Posterior vena cava (tissue), 2 donors: ENCODE measurements at places on chromosomes 5 and 9.

DNA sequence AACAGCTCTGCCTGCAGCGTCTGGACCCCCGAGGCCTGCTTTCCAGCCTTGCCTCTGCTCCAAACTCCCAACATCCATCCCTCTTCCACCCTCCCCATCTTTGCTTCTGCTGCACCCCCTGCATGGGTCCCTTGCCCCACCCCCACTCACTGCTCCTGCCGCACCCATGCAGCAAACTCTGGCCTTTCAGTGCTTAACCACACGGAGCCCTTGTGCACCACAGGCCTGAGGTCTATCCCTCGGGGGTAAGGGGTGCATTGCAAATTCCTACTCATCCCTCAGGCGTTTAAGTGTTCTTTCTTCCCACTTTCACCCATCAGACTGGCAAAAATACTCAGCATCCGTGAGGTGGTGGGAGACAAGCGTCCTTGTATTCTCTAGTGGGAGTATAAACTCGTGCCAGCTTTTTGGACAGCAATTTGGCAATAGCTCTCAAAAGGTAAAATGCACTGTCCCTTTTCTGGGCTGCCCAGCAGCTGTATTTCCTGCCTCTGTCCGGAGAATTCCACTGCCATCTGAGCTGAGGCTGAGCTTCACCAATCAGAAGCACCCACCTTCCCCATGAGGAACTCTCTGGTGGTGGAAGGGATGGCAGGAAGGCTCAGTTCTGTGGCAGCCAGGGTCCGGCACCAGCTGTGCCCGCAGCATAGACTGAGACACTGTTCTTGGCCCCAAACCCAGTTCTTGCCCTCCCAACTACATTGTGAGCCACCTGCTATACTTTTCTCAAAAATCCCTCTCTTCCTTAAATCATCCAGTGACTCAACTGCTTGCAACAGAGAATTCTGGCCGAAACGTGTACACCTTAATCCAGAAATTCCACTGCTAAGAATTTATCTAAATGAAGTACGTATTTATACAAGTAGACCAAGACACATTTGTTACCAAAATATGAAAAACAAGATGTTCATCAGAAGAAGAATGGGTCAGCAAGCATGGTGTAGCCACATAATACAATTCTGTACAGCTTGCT is 15.0 kb downstream of the PSMB7 start:
- no peak for DNase-seq

GRCh38 chr9:6842584-6842947 is 84.8 kb downstream of the KDM4C start:
- DNase-seq: no peak

DNA sequence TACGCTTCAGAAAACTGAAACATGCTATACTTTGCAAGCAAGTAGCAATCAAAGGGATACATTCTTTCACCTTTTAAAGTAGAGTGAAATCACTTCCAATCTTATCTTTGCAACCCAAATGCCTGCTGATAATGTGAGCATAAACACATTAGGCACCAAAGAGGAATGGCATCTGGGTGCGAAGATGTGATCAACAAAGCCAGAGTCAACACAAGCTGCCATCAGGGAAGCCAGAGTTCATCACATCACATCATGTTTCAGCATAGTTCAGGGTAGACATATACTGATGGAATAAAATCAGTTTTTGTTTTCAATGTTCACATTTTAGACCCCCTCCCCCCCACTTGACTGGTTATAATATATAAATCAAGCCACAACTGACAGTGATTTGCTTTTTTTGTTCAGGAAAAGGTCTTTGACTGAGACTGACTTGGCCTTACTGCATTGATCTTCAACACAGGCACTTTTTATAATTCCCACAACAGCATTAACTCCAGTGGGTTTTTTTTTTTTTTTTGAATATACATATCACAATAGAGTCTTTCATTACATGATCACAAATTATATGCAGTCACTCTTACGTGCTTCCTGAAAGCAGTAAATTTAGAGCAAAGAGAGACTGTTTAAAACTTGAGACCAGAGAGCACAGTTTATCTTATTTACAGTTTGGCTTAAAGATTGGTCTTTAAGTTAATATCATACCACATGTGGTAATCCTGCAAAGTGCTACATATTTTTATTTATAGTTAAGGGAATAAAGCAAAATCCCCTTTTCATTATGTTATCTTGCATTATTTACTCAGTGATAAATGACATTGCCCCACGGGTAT is 20.3 kb downstream of the AOPEP start:
- DNase-seq: no peak

GRCh38 chr9:124861342-124862229 is at the start of the genes ARPC5L and RPL35:
ARPC5L (plus strand) TSS chr9:124862130; CDS start chr9:124869291, 7,161 bp downstream.
RPL35 (minus strand) TSS chr9:124861957; CDS start chr9:124861912, 45 bp downstream.
- peak; percentile 98 for DNase-seq

DNA sequence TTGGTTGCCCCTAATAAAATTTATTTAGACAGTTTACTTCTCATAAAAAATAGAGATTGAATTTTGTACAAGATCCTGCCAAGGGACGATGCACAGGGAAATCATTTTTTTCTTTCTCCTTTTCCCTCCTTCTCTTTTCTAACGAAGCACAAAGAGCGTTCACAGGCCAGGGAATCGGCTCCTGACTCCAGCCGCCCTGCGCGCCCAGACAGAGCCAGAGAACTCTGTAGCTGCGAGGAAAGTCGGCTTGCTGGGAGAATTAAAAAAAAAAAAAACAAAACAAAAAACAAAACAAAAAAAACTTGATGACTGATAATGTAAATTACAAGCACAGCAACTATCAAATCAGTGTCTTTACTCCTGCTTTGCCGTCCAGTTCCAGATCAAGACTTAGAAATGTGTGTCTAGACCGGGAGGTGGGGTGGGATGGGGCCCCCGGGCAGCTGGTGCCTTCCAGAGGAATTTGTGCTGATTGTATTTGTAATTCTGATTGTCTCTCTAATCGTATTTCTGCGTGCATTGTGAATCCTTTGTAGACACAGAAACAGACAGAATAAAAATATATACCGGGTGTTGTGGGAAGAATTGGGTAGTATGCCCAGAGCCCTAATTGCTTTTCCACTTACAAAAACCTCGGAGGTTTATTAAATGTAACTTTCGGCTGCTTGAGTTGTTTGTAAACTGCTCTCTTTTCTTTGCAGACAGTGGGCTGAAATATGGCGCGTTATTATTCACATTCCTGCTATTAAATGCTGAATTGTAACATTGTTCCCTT is 3.6 kb upstream of the OTP start:
- no peak for DNase-seq

DNA sequence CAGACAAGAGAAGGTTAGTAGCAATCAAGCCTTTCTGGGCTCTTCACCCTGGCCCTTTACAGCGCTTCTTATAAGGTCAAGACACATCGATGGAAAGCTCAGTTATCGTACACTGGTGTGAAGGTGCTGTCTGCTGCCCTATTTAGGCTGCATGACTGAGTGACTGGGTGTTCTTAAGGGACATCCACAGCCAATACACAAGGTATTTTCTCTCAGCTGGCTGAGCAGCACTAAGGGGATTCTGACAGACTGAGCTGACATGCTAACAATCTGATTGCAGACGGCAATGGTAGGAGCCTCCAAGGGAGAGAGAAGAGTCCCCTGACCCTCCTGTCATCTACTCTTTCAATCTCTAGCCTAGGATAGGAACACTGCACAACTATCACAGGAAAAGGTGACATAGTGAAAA is 577.9 kb downstream of the ISL1 start:
- no peak for DNase-seq
